ENCODE measurements at places on chromosomes 1 and 21. TPM values are rescaled to one million over a fixed set of nuclear protein-coding genes. Genes with fewer than 3 reads are reported as not detected.

AQP10 gene
- under 0.01 TPM for total RNA-seq

PGLYRP3 gene
- not detected for total RNA-seq

UMODL1 gene
- not detected for total RNA-seq

FAM177B gene
- total RNA-seq = not detected

IL24 gene
- total RNA-seq = 0.15 TPM

GBP1 gene
- 69.3 TPM for total RNA-seq

ERICH3 gene
- not detected for total RNA-seq

CFHR2 gene
- total RNA-seq = not detected

VASH2 gene
- 0.30 TPM for total RNA-seq

SH2D2A gene
- 0.97 TPM for total RNA-seq

ST6GALNAC5 gene
- total RNA-seq = 1.5 TPM

ELAVL4 gene
- total RNA-seq = not detected

SEMA4A gene
- 1.8 TPM for total RNA-seq

GABRD gene
- total RNA-seq = not detected

ITGB2 gene
- total RNA-seq = under 0.01 TPM

OR2G6 gene
- not detected for total RNA-seq

B3GALT2 gene
- not detected for total RNA-seq

LAPTM5 gene
- total RNA-seq = 9.7 TPM

AMY1A gene
- total RNA-seq = not detected

SLC45A1 gene
- 0.76 TPM for total RNA-seq

ADCY10 gene
- total RNA-seq = under 0.01 TPM

Data from epithelial cell of umbilical artery (primary cell).